ENCODE measurements at places on chromosomes 5 and 9. TPM values are rescaled to one million over a fixed set of nuclear protein-coding genes. Genes with fewer than 3 reads are reported as not detected.
A peak's percentile ranks its signal among the peaks of the same experiment; 100 is the strongest.

DNA sequence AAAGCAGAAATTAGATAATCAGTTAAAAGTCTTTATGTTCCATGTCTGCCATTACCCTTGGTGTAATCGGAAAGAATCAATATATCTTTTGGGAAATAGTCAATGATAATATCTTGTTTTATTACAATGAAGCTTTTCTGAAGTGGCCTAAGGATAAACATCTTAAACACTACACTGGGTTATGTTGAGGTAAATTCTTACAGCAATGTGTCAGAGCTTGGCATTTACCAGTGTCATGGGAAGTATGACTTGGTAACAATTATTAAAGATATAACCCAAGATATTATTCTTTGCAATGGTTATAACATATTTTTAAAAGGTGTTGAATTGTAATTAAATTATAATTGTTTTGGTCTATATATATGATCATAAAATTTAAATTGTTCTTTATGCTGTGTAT lies 84.7 kb downstream of the CFAP95 start:
- H3K36me3 ChIP-seq: no peaks in the 10 kb centered on the region
- no peaks in the 10 kb centered on the region for H3K4me1 ChIP-seq
- no peak overlapping the region for H3K4me3 ChIP-seq
- DNase-seq: no peak
- no peaks in the 10 kb centered on the region for H3K27me3 ChIP-seq

DNA sequence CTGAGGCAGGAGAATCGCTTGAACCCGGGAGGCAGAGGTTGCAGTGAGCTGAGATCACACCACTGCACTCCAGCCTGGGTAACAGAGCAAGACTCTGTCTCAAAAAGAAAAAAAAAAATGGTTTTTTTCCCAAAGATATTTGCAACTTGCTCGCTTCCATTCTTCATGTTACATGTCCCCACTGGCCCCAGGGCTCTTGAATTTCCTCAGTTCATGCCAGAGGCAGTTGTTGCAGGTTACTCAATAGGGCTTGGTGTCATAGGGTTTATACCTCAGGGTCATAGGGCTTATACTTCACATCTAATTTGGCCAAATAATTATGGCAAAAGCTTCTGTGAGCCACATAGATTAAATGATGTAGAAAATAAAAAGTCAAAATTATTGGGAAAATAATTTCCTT lies 44.1 kb upstream of the KCNV2 start:
- no peak overlapping the region for H3K27ac ChIP-seq
- no peak overlapping the region for H3K4me3 ChIP-seq
- DNase-seq: no peak
- H3K36me3 ChIP-seq: no peaks in the 10 kb centered on the region
- no peaks in the 10 kb centered on the region for H3K27me3 ChIP-seq

DNA sequence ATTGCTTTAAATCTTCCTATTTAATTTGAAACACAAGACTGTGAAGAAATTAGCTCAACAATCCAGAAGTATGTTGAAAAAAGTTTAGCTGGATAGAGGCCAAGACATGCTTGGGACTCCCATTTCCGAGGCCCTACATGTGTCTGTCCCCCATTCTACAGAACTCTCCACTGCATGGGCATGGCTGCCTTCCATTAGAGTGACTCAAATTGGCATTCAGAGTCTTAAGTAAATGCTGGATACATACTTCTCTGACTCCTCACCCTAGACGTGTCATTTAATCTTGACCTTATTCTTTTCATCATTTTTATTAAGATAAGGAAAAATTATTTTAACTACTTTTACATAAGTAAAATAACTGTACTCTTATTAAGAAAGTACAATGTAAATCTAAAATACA lies 530.4 kb upstream of the CDH9 start:
- no peaks in the 10 kb centered on the region for H3K36me3 ChIP-seq
- H3K4me3 ChIP-seq: no peak overlapping the region
- no peaks in the 10 kb centered on the region for H3K4me1 ChIP-seq
- no peaks in the 10 kb centered on the region for H3K27me3 ChIP-seq
- H3K27ac ChIP-seq: no peak overlapping the region
- no peak for DNase-seq

GRCh38 chr5:64453405-64453804 lies 52.4 kb upstream of the RGS7BP start:
- no peak overlapping the region for H3K4me3 ChIP-seq
- no peaks in the 10 kb centered on the region for H3K36me3 ChIP-seq
- DNase-seq: no peak

GRCh38 chr5:15304914-15305834 lies 194.8 kb upstream of the FBXL7 start:
- no peaks in the 10 kb centered on the region for H3K36me3 ChIP-seq
- no peak overlapping the region for H3K4me3 ChIP-seq
- DNase-seq: no peak
- no peaks in the 10 kb centered on the region for H3K27me3 ChIP-seq
- peak overlapping the region; percentile 56 for H3K27ac ChIP-seq
- H3K4me1 ChIP-seq: peaks cover 11% of the 10 kb centered on the region

- no peak for DNase-seq
- H3K27me3 ChIP-seq: peaks cover 3% of the 10 kb centered on the region
Observed at GRCh38 chr5:13188371-13188770, 756.1 kb downstream of the DNAH5 start.

Gene IFNA2
- not detected for total RNA-seq

Gene POLR1E
- 22.4 TPM for total RNA-seq

Gene HACD4
- total RNA-seq: 0.72 TPM

Data from progenitor cell of endocrine pancreas (in vitro differentiated cells).